ENCODE measurements at places on chromosomes 13 and 19. TPM values are rescaled to one million over a fixed set of nuclear protein-coding genes. Genes with fewer than 3 reads are reported as not detected.

- peak; percentile 76 for DNase-seq
Measured at GRCh38 chr19:43784981-43785808, 4.4 kb upstream of the KCNN4 start.

Gene TDRD12
- total RNA-seq = 0.23 TPM

- peak; percentile 25 for DNase-seq
Measured at GRCh38 chr19:7395360-7396066, 46.8 kb downstream of the ARHGEF18 start.

Gene COL5A3
- total RNA-seq = 0.77 TPM

GRCh38 chr19:4358709-4359626, 15.6 kb downstream of the MPND start:
- DNase-seq = no peak

- no peak for DNase-seq
Measured at GRCh38 chr19:54609356-54609791, 15.9 kb downstream of the LILRA1 start.

Gene PINLYP
- total RNA-seq = 3.5 TPM

Gene OR7C1
- total RNA-seq = not detected

Gene TMEM91
- 4.0 TPM for total RNA-seq

DNA sequence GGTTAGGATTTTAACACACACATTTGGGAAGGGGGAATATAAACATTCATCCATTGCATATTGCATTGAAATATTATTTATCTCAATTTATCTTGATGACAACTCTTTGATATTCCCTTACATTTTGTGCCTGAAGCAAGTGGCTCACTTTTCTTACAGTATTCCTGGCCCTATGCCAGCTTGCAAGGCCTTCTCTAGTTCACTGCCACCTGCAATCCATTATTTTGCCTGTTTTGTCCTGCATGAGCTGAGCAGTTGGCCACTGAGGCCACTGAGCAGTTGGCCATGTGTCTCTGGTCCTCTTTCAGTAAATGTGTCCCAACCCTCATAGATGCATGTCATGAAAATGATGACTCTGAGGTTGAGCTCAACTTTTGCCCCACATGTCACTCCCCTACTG, 49.8 kb downstream of the CBY2 start:
- DNase-seq = no peak

GRCh38 chr13:45875951-45876350, 24.4 kb upstream of the SIAH3 start:
- no peak for DNase-seq

DNA sequence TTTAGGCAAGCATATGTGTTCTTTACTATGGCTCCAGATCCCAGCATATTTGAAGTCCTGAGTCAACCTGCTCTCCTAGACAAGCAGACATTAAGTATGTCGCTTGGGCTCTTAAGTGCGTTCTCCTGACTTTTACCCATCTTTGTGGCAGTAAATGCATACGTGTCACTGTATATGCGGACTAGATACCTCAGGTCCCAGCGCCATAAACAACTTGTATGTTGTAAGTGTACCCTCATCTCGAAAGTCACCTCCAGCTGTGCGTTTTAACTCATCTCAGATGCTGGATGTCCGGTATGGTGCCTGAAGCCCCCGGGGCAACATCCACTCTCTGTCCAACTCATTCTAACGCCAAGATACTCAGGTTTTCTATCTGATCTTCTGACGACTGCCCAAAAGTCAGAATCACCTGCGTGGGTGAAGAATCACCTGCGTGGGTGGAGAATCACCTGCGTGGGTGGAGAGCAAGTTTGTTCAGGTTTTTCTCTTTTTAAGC, 1.7 kb downstream of the PTOV1 start:
- peak; percentile 16 for DNase-seq

- DNase-seq = no peak
Measured at GRCh38 chr19:1749373-1750342, 3.6 kb upstream of the ONECUT3 start.

DNA sequence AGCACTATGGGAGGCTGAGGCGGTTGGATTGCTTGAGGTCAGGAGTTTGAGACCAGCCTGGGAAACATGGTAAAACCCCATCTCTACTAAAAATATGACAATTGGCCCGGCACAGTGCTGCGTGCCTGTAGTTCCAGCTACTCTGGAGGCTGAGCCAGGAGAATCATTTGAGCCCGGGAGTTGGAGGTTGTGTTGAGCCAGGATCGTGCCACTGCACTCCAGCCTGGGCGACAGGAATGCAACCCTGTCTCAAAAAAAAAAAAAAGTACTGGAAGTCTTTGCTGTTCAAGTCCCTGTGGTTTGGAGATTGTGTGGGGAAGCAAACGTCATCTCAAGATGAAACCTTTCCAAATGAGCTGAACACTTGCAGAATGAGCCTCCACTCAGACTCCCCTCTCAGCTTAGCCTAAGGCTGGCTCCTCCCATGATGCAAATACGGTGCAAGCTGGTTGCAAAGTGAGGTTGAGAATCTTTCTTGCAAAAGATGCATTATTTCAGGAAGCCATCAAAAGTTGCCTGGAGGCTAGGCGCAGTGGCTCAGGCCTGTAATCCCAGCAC, 46.2 kb downstream of the MYO9B start:
- peak; percentile 16 for DNase-seq

DNA sequence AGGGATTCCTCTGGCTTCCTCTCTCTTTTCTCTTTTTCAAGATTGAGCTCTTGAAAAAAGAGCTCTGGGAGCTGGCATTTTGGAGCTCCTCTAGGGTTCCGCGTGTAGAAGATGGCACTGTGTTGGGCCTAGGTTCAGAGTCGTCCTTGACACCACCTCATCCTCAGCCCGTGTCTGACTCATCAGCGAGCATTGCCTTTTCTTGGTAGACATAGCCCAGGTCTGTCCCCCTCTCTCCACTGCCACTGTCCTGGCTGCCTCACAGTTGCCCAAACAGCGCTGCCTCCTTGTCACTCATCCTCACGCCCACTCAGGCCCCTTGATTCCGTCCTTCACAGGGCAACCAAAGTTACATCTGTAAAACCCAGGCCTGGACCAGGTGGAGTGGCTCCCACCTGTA, 24.6 kb downstream of the PAK4 start:
- DNase-seq = no peak

DNA sequence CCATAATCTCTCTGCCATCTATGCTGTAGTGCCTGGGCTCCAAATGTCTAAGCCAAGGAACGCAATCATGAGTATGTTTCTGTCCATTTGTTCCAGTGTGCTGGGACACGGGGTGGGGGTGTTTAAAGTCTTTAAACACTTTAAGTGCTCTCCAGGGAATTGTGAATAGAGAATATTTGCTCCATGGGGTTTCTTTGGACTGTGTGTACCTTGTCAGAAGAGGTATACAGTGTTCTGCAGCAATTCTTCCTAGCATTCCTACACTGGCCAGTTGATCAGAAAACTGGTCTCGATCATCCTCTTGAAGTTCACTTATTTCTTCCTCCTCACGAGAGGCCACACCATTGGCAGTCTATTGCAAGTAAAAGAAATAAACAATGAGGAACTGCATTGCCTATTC, 35.1 kb upstream of the EEF1AKMT1 start:
- no peak for DNase-seq

DNA sequence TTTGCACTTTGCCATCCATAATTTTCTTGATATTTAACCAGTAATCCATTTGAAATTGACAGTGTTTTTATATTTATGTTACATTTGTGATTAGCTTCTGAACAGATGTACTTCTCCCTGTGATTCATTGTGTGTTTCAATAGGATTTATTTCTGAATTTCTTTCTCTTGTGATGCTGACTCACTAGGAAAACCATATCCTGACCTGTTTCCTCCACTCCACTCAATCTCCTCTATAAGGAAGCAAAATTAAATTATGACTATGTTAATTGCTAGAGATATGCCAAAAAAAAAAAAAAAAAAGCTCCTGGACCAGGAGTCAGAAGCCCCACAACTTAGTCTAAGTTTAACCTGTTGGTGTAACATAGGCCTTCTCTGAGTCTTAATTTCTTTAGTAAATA, 614.6 kb upstream of the SPRY2 start:
- no peak for DNase-seq

Gene CGB8
- total RNA-seq = not detected

DNA sequence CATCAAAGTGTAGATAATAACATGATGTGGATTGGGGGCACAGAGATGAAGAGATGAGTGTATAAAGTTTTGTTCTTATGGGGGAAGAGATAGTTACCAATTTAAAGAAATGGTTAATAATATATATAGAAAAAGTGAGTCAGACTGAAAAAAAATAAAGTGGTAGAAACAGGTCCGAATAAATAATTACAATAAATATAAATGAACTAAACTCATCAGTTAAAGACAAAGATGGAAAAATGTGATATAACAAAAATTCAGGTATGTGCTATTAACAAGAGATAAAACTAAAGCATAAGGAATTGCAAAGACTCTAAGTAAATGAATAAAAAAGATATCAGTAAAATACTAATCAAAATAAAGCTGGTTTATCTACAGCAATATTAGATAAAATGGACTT, 61.1 kb upstream of the KPNA3 start:
- DNase-seq = no peak

DNA sequence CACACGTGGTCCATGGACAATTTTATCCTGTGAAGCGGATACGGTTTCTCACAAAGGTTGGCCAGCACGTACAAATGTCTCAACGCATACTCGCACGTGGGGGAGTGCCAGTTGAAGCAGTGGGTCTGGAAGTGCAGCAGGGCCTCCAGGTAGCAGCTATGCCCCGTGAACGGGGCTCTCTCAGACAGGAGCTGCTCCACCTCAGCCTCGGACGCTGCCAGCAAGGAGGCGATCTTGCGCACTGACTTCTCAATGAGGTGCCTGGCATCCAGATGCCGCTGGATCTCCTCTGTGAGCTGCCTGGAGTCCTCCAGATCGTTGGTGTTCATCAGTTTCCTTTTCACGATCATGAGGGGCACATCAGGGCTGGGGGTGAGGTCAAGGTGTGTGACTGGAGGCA, 2272.0 kb downstream of the PCDH9 start:
- DNase-seq = no peak

Gene PRSS57
- not detected for total RNA-seq

DNA sequence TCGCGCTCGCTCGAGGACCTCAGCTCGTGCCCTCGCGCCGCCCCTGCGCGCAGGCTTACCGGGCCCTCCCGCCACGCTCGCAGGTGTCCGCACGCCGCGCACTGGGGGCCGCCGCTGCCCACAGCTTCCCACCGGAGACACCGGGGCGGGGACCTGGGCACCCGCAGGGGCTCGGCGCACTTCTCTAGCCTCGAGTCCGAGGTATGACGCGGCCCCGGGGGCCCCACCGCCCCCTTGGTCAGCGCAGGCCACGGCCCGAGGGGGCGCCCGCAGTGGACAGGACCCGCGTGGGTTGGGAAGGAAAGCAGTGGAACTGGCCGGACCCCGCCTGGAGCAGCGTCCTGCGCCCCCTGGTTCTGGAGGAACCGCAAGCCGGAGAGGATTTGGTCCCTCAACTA, 2.1 kb upstream of the GRWD1 start:
- DNase-seq = no peak

DNA sequence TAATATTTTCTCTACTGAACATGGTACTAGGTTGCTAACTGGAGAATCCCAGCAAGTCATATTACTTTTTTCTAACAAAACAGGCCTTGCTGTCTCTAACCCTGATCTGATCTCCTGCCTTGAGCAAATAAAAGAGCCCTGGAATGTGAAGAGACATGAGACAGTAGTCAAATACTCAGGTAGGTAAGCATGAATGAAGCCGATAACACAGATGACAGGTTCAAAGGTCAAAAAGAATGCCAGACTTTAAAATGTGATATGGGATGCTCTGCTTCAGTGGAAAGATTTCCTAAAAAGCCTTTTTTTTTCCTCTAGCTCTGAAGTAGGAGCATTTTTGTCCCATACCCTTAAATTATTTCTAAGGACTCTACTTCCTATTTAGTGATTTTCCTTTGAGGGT, 28.7 kb downstream of the ZNF726 start:
- DNase-seq = no peak

GRCh38 chr19:16403151-16403977, 68.4 kb downstream of the EPS15L1 start:
- DNase-seq = no peak

- DNase-seq = peak; percentile 87
Measured at GRCh38 chr19:50368649-50369570, 3.5 kb upstream of the NAPSA start.

Gene GJB6
- 2.9 TPM for total RNA-seq

Gene ZNF208
- total RNA-seq = 3.4 TPM

DNA sequence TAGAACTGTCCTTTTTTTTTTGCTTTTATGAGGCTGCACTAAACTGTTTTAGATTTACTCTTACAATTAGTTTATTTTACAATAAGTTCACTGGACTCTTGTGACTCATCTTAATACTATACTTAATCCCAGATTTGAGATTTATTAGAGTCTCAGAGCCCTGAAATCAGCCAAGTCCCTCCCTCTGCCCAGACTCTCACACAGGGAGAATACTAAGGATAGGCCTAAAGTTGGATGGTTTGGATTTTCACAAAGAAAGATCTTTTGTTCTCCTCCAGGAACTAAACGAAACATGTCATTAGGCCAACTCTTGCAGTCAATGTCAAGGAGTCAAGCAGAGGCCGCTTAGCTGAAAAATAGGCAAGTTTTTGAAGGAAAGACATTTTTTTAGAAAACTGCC, 42.7 kb upstream of the MIR17HG start:
- no peak for DNase-seq

Gene TSKS
- total RNA-seq = 2.1 TPM

Gene UGGT2
- 0.18 TPM for total RNA-seq

DNA sequence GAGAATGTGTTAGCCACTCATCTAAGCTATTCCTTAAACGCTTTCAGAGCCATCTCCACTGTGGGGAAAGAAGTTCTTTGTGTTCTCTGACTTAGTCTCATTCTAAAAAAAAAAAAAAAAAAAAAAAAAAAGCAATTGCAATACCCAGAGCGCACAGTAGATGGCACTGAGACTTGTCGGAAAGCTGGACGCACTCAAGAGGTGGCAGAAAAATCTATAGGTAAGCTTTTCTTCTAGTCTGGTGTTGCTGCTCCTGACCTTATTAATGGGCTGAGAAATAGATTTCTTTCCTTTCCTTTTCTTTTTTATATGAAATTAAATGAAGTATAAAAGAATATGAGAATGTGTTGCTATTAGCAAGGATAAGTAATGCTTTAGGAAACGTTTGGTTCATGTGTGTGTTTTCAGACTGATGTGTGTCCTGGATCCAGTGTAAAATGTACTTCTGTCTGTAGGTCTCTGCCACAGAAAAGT, 4.7 kb upstream of the GJB2 start:
- peak; percentile 41 for DNase-seq

Gene DMRTC2
- not detected for total RNA-seq

DNA sequence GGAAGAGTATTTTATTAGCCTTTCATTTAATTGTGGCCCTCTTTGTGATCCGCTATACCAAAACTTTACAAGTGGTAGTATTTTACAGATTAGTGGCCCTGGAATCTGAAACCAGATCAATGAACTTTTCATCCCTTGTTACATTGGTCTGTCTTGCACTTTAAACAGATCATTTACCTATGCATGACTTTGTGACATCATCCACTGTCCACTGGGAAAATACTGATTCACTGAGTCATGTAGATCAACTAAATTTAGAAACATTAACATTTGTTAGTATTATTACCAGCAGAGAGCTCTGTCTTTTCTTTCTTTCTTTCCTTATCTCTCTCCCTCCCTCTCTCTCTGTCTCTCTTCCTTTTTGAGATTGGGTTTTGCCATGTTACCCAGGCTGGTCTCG, 17.5 kb downstream of the PCDH8 start:
- DNase-seq = no peak

- no peak for DNase-seq
Measured at GRCh38 chr13:87107651-87108050, 563.5 kb upstream of the SLITRK5 start.

- no peak for DNase-seq
Measured at GRCh38 chr19:39160523-39160861, 34.9 kb downstream of the PAK4 start.

GRCh38 chr19:48689449-48689848, 6.3 kb upstream of the FUT2 start:
- DNase-seq = no peak

Gene IGFL2
- not detected for total RNA-seq

Gene PCSK4
- total RNA-seq = 3.9 TPM

Measured in activated CD4-positive, alpha-beta T cell treated with anti-CD3 and anti-CD28 coated beads for 36 hours (primary cell).